Naive thymus-derived CD4-positive, alpha-beta T cell (primary cell): ENCODE measurements at places on chromosomes 7 and 10. TPM values are rescaled to one million over a fixed set of nuclear protein-coding genes. Genes with fewer than 3 reads are reported as not detected.
A peak's percentile ranks its signal among the peaks of the same experiment; 100 is the strongest.

DNA sequence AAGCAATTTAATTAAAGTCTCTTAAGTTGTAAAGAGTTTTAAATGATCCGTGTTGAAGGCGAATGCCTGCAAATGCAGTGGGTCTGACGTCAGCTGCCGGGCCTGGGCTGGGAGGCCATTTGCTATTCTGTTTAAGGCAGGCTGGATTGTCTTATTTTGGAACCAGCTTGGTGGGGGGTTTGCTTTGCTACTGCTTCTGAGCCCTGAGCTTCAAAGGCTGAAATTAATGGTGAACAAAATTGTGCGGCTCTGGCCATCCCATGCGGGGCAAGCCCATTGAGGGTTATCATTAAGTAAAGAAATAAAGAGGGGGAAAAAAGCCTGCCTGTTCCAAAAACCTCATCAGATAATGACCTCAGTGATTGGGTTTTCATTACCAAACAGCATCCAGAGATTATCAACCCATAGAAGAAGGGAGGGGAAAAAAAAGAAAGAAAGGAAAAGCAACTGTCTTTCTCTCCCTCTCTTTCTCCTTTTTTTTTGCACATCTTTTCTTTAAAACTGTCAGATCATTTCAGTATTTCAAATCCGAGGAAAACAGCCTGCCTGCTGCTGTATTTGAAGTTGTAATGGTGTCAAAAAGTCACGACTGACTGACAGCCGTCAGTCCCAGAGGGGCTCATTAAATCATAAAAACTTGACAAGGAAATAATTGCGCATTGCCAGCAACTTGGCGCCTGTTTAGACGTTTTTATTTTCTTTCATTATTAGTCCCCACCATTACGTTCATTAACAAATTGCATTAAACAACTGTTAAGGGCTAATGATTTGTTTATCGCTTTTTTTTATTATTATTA lies 131.9 kb upstream of the TCF7L2 start:
- H3K36me3 ChIP-seq: peaks cover 3% of the 10 kb centered on the region
- H3K27me3 ChIP-seq: no peaks in the 10 kb centered on the region
- no peak overlapping the region for H3K27ac ChIP-seq
- no peak overlapping the region for H3K4me3 ChIP-seq

DNA sequence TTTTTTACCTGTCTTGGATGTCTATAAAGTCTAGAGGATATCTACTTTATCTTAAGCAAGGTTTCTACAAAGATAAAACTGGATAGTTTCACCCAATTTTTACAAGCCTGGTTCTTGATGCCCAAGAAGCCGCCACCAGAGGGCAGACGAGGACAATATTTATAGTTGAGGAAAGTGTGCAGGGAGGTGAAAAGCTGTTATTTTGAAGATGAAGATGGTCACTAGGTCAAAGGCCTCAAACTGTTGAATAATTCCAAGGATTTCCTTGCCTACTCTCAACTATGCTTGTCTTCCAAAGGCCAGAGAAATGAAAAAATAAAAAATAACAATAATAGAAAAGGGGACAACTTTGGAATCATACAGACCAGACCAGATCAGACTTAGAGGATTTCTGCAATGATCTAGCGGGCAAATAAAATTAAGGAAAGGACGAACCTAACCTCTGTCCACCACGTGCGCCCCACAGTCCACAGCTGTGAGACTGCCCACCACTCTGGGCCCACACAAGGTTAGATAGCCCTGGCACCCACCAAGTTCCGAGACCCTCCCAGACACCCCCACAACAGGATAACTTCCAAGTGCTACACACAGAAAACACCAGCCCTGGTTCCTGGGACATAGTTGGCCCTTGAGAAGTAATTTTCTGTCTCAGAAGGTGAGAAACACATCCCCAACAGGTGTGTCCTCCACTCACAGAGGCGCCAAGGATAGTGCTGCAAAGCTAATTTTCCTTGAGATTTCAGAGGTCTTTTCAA lies 2.8 kb downstream of the PKD1L1 start:
- DNase-seq: peak; percentile 53
- H3K36me3 ChIP-seq: no peaks in the 10 kb centered on the region
- no peak overlapping the region for H3K27ac ChIP-seq
- no peak overlapping the region for H3K4me3 ChIP-seq
- H3K4me1 ChIP-seq: no peaks in the 10 kb centered on the region

DNA sequence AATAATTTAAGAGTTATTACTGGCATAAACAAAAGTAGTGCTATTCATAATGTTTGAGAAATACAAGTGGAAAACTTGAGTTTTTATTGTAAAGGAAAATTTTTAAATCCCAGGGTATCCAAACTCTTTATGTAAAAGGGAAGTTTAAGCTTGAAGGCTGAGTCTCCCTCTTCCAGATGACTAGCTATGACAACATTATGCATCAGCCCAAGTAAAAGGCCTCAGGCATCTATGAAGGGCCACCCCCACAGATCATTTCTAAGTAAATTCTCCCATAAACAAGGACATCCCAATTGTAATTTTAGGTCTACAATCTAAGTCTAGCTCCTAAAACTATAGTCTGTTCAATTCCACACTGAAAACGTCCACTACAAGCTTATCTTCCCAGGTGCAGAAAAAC lies 166.2 kb upstream of the STEAP1 start:
- no peaks in the 10 kb centered on the region for H3K27me3 ChIP-seq
- DNase-seq: no peak
- no peak overlapping the region for H3K27ac ChIP-seq
- H3K36me3 ChIP-seq: no peaks in the 10 kb centered on the region
- H3K4me1 ChIP-seq: no peaks in the 10 kb centered on the region

DNA sequence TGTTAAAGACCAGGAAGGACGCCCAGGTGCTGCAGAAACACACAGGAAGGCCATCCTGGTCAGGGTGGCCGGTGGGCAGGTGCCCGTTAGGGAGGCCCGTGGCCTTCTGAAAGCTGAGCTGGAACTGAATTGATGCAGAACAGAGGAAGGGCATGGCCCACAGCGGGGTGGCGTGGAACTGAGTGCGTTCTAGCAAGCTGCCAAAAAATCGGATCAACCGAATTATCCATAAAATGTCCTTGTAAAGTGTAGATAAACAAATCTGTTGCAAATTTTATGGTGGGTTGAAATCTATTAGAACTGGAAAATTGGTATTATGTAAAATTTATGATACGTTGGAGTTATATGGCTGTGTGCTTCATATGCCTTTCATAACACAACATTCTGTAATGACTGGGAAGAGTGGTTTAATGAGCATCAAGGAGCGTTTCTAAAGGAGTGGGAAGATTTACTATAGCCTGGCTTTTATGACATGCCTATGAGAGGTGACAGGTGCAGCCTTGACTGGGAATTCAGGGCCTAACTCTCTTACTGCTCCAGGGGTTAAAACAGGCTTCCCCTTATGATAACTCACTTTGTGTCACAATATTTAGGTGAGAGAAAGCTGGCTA lies 108.1 kb downstream of the GPR26 start:
- no peaks in the 10 kb centered on the region for H3K36me3 ChIP-seq
- H3K27ac ChIP-seq: no peak overlapping the region
- no peaks in the 10 kb centered on the region for H3K27me3 ChIP-seq
- no peak for DNase-seq

LIPJ gene
- total RNA-seq: 0.32 TPM

GRCh38 chr10:12538491-12538995 lies 189.2 kb downstream of the CAMK1D start:
- no peaks in the 10 kb centered on the region for H3K4me1 ChIP-seq
- H3K36me3 ChIP-seq: no peaks in the 10 kb centered on the region
- no peak overlapping the region for H3K27ac ChIP-seq

DNA sequence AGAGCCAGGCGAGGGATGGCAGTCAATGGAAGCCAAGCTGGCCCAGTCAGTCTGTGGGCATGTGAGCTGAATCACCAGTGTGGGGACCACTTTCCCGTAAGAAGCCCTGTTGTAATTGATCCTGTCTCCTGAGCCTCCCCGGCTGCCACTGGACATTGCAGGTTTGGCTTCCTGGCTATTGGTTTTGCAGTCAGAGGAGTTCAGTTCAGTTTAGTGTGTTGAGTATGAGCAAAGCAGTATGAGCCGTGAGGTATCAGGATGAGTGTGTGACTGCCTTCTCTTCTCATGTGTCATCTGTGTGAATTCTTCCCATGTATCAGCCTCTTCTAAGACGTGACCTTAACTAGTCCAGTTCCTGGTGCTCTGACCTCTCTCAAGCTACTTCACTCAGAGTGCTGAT lies 227.4 kb downstream of the PRKG1 start:
- H3K4me1 ChIP-seq: no peaks in the 10 kb centered on the region
- DNase-seq: no peak
- H3K27me3 ChIP-seq: no peaks in the 10 kb centered on the region

TAS2R3 gene
- 9.0 TPM for total RNA-seq

MSMB gene
- total RNA-seq: not detected in 2 replicates

DNA sequence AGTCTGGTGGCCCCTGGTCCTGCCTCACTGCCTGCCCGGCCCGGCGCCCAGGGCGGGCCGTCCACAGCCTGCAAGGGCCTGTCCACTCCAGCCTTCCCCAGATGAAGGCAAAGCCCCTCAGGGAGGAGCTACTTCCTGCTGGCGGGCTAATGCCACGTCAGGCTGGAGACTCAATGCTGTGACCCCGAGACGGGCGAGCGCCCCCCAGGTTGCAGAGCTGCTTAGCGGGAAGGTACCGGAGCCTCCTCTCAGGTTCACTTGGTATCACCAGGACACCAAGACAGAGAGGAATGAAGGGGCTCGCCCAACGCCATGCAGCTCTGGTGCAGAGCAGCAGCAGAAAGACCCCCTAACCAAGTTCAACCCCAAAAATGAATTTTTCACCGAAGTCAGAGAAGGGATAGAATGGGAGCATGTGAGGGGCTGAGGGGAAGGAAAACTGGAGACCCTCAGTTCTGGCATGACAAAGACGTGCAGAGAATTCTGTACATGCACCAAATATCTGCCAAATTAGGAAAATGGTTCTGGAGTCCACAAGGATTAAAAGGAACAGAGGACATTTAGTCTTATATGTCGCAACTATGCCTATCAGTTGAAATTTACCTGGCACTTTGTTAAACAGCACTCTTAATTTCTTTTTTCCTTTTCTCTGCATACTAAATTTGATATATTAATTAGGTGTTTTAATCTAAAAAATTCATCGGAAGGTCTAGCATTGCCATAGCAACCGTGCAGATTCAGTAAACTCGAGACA lies 2.8 kb downstream of the STK32C start:
- peaks cover 4% of the 10 kb centered on the region for H3K4me1 ChIP-seq
- H3K27ac ChIP-seq: no peak overlapping the region
- no peak overlapping the region for H3K4me3 ChIP-seq
- peaks cover 2% of the 10 kb centered on the region for H3K36me3 ChIP-seq

CYP2C18 gene
- not detected for total RNA-seq

GRCh38 chr7:43470110-43470509 lies 112.8 kb upstream of the STK17A start:
- no peak for DNase-seq
- no peak overlapping the region for H3K4me3 ChIP-seq
- no peaks in the 10 kb centered on the region for H3K4me1 ChIP-seq

DNA sequence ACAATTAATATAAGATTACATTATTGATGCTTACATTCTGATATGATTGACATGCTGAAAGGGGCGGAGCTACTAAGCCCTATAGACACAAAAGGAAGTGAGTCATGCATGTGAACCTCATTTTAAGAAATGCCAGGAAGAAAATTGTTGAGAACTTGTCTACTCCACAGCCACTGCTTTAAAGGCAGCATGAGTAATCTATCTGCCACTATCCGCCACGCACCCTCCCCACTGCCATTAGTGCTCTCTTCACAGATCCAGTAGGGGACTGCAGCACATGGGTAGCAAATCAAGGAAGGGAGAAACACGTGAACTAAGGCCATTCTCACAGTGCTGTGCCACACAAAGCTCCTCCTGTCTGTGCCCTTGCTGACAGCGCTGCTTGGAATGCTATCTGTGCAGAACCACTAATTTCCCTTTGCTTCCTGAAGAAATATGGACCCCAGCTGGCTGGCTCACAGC lies 524.8 kb downstream of the GRM8 start:
- H3K4me1 ChIP-seq: no peaks in the 10 kb centered on the region
- no peaks in the 10 kb centered on the region for H3K27me3 ChIP-seq
- H3K27ac ChIP-seq: no peak overlapping the region
- no peaks in the 10 kb centered on the region for H3K36me3 ChIP-seq
